ENCODE measurements at places on chromosomes 2 and 18.
A peak's percentile ranks its signal among the peaks of the same experiment; 100 is the strongest.

- no peak for DNase-seq
These were observed 35.1 kb downstream of the MYO1B start for GRCh38 chr2:191280290-191280689.

DNA sequence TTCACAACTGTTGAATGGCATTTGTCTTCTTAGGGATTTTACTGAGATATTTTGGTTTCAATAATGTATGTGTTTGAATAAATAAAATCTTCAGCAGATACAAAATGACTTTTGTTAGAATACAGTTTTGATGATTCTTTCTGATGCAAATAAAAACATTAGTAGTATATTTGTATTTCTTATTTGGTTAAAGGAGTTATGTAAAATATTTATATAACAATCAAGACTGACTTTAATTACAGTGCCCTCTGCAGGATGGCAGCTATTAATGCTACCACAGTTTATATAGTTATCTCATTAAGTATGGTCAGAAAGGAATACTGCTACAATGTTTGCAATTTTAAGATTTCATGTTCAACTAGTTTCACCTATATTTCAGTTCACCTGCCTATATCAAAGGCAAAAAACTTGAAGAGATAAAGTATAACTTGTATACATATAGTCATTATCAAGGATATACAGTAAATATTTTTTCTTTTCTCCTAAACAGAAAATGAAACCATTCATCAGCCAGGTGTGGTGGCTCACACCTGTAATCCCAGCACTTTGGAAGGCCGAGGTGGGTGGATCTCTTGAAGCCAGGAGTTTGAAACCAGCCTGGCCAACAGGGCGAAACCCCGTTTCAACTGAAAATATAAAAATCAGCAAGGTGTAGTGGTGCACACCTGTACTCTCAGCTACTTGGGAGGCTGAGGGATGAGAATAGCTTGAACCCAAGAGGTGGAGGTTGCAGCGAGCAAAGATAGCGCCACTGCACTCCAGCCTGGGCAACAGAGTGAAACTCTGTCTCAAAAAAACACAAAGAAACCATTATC, 19.8 kb downstream of the ARL5A start:
- DNase-seq: no peak

DNA sequence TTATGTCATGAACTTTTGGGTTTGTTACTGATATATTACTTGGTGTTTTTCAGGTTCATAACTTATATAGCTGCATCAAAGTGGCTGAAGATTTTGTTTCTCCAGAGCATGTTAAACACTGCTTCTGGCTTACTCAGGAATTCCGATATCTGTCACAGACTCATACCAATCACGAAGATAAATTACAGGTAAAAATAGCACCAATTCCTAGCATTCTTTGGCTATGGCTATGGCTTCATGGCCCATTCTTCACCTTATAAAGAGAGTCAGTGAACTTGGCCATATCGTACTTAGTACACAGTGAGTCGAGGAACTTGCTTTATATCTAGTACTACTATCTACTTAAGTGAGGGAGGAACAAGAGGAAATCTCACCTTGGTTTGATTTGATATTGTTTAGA, 49.9 kb downstream of the KDM3A start:
- no peak for DNase-seq

DNA sequence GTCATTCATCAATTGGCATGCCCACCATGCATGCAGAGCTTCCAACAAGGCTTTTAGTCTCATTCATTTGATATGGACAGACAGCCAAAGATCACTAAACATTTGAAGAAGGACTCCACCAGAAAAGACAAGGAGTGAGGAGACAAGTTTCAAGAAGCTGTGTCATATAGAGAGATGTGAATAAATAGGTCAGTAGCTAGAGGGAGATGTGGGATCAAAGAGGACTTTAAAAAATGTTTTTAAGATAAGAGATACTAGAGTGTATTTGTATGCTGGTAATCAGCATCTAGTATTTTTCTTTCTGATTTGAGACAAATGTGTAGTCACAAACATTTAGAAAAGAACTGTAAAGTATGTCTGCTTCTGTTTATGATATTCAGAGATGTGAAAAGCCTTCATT, 48.5 kb downstream of the ANTXR1 start:
- DNase-seq: no peak

DNA sequence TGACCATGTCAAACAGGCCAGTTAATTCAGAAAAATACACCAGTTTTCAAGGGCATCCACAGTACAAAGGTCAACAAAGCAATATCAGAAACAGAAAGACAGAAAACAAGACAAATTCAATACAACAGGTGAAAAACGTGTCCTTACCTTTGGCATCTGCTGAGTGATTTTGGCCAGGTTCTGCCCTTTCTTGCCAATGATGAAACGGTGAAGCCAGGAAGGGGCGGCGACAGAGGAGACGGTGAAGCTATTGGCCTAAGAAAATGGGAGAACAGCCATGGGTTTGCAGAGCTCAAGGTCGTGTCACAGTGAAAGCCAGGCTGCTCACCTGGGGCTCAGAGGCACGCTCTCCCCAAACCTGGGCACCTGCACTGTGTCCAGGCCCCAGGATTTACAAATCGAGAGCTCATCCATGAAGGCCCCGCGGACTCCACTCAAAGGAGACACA, 60.5 kb downstream of the HDLBP start:
- no peak for DNase-seq

DNA sequence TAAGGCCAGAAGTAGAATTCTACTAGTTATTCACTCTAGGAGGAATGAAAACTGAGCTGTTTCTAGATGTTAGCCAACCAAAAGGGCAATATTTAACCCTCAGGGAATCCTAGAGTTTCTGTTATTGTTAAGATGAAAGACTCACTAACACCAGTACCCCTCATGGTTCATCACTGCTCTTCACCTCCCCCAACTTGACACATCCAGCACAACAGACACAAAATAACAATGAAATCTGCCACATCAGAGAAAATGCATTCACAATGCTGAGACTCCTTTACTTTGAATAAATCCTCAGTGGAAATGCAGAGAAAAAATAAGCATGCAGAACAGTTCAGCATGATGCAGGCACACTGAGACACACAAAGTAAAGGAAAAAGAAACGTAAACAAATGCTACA, 111.3 kb downstream of the RIF1 start:
- DNase-seq: no peak

- DNase-seq: no peak
These were observed 69.9 kb downstream of the RTTN start for GRCh38 chr18:70135604-70136003.

- no peak for DNase-seq
These were observed 3.8 kb downstream of the ACTG2 start for GRCh38 chr2:73896362-73897239.

GRCh38 chr2:190655570-190655969, 6.7 kb downstream of the NAB1 start:
- DNase-seq: no peak

DNA sequence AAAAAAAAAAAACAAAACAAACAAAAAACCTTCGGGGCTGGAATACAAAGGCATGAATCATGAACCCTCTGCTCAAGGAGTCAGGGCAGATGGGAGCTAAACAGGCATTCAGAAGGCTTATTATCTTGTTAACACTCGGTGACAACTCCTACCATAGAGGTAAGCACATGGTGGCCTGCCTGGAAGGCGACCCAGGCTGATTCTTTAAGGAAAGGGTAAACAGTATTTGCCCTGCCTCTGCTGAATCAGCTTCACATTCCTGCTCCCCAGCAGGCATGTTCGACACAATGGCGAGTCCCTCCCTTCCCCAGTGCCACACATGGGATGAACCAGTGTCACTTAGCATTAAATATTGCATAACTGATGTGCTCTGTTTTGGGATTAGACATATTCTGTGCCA, 191.9 kb downstream of the ARL4C start:
- DNase-seq: no peak

- DNase-seq: no peak
These were observed 1.7 kb downstream of the SCN2A start for GRCh38 chr2:165240916-165241315.

GRCh38 chr2:240928476-240929363, 22.6 kb downstream of the CROCC2 start:
- peak; percentile 4 for DNase-seq

- no peak for DNase-seq
These were observed 36.5 kb upstream of the HPCAL1 start for GRCh38 chr2:10266133-10266620.

DNA sequence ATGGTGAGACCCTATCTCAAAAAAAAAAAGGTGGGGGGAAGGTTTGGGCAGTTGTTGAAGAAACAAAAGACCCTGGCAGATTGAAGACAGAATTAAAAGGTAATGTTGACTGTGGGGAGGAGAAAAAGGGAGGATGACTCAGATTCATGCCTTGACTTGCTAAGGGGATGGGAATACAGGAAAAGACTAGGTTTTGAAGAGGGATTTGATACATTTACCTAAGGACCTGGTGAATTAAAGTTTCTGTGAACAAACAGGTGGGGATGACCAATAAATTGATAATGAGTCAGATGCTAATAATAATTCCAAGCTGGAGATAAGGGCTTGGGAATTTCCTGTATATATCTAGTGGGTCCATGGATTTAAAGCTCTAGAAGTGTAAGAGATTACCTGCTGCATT, 27.6 kb downstream of the TTR start:
- no peak for DNase-seq
